GM04503 (cell line): ENCODE measurements at places on chromosomes 2 and 18.

GRCh38 chr2:241734208-241734466 lies 293 bp upstream of the D2HGDH start:
- DNase-seq, result no peak

DNA sequence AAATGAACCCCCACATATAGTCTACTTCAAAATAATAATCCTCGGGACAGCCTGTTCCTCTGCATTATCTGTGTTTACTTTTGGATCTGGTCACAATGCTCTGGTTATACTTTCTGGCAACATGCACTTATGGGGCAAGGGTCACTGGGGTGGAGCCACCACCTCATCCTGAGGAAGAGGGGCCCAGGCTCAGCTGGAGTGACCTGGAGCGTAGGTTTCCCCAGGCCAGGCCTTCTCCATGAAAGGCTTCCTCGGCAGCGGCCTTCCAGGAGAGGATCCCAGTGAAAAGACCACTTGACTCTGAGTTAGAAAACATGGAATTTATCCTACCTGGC lies 237.4 kb downstream of the SETBP1 start:
- no peak for DNase-seq

DNA sequence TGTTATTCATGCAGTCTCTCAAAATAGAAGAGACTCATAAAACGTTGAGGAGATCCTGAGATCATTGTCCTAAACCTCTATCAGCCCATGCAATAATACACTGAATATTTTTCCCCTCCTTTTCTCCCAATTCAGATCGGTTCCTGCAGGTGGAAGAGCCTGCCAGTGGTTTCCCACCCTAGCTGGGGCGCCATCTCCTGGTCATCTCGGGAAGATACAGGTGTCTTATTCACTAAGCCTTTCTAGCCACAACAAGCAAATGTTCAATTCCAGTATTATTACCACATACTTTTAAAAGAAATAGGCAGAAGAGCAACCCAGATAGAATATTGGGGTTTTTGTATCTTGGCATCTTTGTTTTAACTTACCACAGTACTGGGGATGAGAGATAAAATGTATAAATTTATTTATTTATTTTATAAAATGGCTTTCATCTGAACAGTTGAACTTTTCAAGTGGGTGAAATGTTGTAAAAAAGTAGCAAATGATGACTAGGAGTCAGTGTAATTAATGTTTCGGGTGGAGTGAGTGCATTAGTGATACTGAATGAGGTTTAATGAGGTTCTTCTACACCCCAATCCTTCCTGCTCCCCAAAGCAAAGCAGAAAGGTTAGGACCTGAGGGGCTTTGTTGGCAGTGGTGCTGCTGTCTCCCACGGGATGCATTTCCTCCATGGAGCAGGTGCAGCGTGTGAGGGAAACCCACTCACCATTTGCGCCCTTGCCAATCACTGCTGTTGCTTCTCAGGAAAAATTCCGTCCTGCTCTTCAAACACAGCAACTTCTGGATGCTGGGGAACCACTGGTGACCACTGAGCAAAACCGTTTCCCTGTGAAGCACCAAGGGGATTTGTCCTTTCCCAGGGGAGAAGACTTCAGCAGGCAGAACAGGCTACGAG lies 147.1 kb upstream of the FHL2 start:
- DNase-seq, result no peak

DNA sequence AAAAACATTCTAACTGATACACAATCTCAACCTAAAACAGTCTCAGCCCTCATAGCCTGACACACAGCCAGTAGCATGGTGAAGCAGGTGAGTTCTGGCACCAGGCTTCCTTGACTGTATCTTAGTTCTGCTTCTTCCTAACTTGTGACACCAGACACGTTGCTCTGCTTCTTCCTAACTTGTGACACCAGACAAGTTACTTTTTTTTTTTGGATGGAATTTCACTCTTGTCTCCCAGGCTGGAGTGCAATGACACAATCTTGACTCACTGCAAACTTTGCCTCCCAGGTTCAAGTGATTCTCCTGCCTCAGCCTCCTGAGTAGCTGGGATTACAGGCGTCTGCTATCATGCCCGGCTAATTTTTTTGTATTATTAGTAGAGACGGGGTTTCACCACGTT lies 6.7 kb upstream of the ATG16L1 start:
- no peak for DNase-seq

- no peak for DNase-seq
These were observed 418.3 kb downstream of the LPIN1 start for GRCh38 chr2:12164689-12165088.

DNA sequence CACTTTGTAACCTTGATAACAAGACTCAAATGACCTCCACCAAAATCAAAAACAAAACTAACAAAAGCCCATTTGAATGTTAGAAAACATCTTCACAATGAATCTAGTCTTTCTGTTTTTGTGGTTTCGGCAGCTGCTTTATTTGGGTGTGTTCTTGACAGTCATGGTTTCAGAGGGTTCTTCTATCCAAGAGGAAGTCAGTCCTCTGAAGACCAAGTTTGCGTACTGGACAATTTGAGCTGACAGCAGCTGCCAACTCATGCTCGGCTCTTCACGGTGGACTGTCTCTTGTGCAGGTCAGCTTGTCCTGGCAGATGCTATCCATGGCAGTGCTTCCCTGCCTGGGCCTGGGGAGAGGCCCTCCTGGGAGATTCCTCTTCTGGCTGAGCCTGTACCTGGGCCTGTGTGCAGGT lies 91.0 kb downstream of the TMEM17 start:
- no peak for DNase-seq

DNA sequence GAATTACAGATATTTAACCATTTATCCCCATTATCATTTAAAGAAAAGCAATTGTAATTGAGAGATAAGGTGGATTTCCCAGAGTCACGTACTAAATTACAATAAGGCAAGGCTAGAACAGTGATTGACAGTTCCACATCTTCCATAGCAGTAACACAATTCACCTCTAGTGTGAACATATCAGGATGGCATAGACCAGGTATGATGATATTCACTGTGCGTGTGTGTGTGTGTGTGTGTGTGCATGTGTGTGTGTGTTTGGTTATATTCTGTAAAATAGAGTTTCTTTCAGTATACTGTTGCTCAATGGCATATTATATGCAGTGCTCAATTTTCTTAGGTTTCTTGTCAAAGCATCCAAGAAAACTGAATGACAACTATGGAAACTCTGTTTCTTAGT lies 1.7 kb downstream of the SCN2A start:
- no peak for DNase-seq

DNA sequence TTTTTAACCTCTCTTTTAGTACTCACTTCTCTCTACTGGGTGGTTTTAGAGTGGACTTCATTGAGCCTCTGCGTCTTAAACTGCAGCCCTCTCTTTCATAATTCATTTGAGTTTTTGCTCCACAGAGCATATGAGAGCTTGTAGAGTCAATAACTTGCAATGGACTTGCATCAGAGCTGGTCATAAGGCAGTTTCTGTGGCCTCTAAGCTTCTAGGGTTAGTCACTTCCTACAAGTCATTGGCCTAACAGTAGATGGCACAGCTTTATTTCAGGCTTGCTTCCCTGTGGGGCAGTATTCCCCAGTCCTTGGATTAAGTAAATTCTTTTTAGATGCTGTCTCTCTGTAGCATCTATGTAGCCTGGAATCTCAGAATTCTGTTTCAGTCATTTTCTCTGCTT lies 1435.7 kb downstream of the LRP1B start:
- DNase-seq, result peak; percentile 3

- DNase-seq, result no peak
These were observed 59.0 kb downstream of the SDC1 start for GRCh38 chr2:20165677-20166509.
